ENCODE measurements at places on chromosomes 6 and 20.

DNA sequence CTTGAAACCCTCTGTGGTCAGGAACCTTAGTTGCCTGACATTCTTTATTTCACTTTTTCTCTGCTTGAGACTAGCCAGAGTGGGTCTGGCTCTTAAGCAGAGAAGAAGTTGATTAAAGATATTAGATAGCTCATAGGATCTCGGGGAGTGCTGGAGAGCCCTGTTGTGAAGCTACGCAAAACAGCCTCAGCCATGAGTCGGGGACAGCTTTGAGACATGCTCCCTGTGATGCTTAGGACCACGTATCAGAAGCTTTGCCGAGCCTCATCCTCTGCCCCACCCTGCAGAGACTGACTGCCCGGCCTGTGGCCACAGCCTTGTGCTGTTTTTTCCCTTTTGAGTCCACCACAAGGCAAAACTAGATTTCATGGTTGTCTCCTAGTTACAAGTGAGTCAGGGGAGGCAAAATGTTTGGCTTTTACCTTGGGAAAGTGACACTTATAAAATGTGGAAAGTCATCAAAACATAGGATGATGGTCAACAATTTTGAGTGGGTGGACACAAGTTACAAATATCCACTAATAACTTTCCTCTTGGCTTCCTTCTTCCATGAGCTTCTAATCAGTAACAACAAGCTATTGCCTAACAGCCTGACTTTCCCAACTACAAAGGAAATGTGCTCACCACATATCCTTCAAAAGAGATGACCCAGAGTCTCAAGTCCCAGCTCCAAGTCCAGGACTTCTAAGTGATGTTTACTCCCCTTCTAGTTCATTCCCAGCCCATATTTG, 108.4 kb downstream of the JAG1 start:
- DNase-seq = no peak

DNA sequence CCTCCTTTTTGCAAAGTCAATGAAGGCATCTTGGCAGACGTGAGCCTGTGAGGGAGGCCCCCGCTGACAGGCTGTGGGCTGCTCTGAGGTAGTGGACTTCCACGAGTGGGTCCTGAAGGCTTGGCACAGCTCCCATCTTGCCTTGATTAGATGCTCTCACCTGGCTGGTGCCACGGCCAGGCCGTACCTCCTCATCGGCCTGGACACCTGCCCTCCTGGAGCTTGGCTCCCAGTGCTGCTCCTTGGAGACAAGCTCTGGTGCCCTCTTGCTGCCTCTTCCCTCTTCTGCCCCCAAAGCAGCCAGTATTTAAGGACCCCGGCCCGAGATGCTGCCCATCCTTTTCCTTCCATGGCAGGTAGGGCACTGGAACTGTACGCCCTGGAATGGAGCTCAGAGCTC, 93.5 kb downstream of the ERMARD start:
- no peak for DNase-seq

DNA sequence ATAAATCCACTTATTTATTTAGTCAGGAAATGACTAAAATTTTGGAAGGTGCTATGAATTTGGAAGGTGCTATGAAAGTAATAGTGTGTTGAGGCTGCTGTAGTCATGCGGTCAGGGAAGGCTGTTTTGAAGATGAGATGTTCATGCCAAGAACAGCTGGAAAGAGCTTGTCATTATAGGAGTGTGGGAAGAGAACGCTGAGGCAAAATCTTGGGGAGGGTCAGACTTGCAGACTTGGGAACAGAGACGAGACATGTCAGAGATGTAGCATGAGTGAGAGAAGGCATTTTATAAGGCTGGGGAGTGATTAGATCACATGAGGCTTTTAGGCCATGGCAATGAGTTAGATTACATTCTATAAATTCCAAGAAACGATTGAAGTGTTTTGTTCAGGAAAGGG, 124.0 kb upstream of the B3GAT2 start:
- no peak for DNase-seq

DNA sequence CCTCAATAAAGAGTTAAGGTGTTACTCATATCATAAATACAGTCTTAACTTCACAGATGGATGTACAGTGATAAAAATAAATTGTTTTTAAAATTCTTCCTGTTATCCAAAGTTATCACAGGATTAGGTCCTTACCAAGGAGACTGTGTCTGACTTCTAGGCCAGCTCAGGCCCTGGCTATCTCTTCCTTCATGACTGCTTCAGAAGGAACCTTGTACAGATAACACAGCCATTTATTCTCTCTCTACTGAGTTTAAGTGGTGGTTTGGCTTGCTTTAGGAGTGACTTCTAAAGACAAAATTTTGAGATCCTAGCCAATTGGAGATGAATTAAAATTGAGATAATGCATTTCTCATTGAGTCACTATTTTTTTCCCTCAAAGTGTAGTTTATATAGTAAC, 40.8 kb upstream of the RNF182 start:
- DNase-seq = no peak

DNA sequence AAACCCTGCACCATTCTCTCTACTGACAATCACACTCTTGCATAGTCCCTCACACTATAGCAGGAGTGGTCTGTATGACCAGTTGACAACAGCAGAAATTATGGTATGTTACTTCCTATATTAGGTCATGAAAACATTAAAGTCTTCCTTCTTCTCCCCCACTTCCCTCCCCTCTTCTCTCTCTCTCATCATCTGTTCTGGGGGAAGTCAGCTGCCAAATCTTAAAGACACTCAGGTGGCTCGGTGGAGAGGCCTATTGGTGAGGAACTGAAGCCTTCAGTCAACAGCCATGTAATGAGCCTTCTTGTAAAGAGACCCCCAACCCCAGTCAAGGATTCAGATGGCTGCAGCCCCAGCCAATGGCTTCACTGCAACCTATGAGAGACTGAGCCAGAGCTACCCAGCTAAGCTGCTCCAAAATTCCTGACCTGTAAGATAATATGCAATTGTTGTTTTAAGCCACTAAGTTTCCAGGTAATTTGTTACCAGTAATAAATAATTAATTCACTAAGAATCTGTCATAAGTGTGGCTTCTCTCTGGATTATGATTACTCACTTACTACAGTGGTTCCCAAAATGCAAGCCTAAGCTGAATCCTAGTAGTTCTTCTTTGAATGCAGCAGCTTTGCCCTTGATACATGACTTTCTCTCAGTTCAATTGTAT, 11.2 kb upstream of the TSBP1 start:
- DNase-seq = no peak

DNA sequence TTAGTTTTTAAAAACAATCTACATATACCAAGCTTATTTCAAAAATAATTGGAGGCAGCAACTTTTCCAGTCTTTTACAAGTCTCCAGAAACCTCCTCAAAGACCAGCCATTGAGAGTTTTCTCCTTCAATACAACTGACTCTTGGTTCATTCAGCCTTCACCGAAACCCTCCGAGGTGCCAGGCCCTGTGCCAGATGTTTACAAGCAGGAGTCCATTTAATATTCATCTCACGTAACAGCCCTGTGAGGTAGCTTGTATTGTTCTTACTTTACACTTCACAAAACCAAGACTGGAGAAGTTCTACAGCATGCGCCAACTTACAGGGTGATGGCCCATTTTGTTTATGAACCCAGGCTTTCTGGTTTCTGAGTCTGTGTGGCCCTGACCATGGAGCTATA, 5.5 kb upstream of the NEDD9 start:
- DNase-seq = no peak

GRCh38 chr6:129504456-129504855, 205.5 kb downstream of the ARHGAP18 start:
- no peak for DNase-seq

GRCh38 chr6:170096803-170097504, 193.9 kb downstream of the DLL1 start:
- no peak for DNase-seq

DNA sequence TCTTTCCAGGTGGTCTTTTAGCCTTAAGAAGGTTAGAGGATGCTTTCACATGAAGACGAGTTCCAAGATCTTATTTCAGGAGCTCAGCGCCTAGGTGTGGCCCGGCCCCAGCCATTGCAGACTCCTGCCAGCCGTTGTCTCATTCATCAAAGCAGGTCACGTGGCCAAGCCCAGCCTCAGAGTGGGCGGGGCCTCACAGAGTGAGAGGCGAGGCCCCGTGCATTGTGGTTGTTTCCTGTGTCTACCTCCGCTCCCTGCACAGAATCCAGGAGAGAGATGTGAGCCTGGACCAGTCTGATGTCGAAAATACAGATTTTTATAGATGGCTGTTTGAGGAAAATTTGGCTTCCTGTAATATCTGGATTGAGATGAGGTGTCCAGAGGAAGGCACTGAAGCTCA, 49.2 kb upstream of the CST5 start:
- DNase-seq = no peak

GRCh38 chr20:47354464-47354713, 2.1 kb downstream of the ZMYND8 start:
- no peak for DNase-seq

DNA sequence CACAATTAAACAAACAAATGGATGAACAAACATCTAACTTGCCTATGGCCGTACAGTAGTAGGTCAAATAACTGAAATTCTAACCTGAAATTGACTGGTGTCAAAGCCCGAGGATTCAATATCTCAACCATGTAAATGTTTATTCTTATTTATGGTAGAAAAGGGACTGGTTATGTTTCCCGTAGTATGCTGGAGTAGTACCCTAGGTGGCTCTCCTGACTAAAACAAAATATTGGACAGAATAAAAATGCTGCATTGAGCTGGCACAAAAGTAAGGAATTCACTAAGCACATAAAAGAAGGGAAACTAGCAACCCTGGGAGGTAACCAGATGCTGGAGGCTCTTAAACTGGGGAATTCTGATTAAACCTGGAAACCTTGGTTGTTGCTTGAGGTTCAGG, 117.1 kb upstream of the PREP start:
- no peak for DNase-seq

DNA sequence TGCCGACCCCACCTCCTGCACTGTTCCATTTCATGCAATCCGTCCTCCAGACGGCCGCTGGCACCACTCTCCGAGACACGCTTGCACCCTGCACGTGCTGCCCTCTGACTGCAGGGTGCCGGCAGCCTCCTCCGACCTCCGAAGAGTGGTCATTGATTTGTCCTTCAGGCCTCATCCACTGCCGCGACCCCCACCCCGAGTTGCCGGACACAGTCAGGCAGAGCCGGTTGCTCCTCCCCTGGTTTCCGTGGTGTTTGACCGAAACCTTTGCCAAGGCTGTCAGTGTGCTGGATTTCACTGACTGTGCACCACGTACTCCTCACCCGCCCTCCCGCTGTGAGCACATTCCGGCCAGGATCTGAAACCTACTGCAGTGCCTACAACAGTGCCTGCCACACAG, 156.4 kb upstream of the PDE10A start:
- DNase-seq = no peak

DNA sequence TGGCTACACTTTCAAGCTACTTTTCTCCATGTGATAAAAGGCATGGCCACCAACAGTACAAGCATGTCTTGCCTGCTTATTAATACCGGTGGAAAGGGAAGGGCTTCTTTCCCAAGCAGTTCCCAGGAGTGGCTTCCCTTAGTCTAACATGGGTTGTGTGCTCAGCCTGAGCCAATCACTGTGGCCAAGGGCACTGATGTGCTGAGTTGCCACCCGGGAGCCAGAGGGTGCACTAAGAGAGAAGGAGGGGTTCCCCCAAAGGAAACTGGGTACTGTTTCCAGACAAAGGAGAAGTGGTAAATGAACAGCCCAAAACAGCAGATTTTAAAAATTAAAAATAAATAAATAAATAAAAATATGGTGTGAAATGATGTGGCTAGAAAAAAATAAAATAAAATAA, 68.5 kb downstream of the BANF2 start:
- no peak for DNase-seq

- DNase-seq = no peak
These were observed 32.7 kb downstream of the TRDN start for GRCh38 chr6:123604067-123604466.

DNA sequence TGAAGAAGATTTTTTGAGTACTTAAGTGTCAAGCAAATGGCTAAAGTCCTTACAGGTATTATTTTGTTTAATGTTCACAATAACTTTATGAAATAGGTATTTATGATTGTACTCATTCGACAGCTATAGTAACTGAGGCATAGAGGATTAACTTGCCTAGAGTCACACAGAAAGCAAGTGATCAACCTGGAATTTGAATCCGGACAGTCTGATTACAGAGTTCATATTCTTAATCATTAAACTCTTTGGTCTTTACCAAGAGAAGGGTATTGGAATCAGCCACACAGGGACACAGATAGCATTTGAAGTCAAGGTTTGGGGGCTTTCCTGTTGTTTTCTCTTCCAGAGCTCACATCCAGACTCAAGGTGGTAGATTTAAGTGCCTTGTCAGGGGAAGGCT, 69.7 kb downstream of the ISM1 start:
- DNase-seq = no peak

DNA sequence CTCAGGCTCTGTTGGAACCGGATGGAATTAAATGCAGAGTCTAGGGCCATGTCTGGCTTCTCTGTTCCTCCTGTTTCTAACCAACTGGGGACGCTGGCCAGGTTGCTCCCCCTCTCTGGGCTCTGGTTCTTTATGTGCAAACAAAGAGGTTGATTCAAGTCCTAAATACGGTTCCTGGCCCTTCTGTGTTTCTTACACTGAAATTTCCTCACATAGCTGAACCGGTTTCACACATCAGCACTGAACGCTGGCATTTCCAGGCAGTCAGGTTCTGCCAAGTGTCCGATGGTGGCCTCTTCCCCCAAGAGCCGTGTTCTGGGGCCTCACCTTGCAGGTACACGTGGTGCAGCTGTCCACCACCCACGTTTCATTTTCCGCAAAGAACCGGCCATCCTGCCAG, 13.5 kb downstream of the THBS2 start:
- DNase-seq = no peak

- DNase-seq = no peak
These were observed 323.0 kb downstream of the ESR1 start for GRCh38 chr6:152130441-152130840.

GRCh38 chr6:108961985-108962384, 113.8 kb downstream of the ARMC2 start:
- DNase-seq = no peak

DNA sequence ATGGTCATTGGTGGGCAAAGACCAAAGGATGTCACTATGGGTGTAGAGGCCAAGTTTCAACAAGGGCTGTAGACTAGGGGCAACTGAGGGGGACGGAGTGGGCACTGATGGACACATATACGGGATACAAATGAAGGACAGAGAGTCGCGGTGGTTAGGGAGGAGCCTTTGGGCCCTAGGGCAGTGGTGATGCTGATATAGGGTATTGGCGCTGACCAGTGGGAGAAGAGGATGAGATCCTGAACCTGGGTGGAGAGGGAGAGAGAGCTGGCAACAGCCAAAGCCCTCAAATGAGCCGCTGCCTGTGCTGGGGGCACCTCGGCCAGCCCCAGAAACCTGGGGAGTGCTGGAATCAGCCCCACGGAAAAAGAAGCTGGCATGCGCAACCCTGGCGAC, 1.6 kb downstream of the CDH22 start:
- DNase-seq = no peak

- no peak for DNase-seq
These were observed 141.5 kb upstream of the AGPAT4 start for GRCh38 chr6:161415302-161415855.

- DNase-seq = no peak
These were observed 107.1 kb downstream of the TSHZ2 start for GRCh38 chr20:53079261-53079691.

GRCh38 chr6:43860285-43860684, 90.3 kb downstream of the VEGFA start:
- DNase-seq = no peak

All from NCI-H187 (cell line).